GM23248 (cell line): ENCODE measurements at places on chromosomes 2 and 18. TPM values are rescaled to one million over a fixed set of nuclear protein-coding genes. Genes with fewer than 3 reads are reported as not detected.
A peak's percentile ranks its signal among the peaks of the same experiment; 100 is the strongest.

DNA sequence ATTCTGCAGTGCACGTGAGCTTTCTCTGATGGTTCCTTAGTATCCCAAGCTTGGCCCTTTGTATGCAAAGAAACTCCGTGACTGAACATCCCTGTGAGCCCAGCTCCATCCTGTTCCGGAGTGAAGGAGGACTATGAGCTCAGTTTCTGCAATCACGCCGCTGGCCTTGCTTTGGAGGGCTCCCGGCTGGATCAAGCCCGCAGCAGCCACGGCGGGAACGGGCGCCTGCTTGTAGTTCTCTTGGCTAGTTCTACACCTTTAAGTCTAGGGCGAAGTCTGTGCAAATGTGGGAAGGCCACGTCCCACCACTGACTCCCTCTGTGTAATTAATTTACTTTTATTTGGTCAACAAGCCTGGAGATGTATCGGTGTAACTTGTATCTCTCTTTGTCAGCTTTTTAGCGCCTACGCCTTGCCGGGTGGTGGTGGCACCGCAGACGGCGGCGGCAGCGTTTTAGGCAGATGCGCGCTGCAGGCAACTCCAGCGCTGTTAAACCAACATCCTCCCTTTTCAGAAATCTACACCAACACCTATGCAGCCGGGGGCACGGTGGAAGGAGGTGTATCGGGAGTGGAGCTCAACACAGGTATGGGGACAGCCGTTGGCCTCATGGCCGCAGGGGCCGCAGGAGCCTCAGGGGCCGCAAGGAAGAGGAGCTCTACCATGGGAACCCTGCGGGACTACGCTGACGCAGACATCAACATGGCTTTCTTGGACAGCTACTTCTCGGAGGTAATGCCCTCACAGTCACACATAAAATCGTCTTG is 34.3 kb downstream of the DSG4 start:
- no peak for DNase-seq

The AQP12B gene
- not detected in 2 replicates for total RNA-seq

The ACVR1C gene
- under 0.01 and 0.32 TPM in 2 replicates for total RNA-seq

The COL5A2 gene
- total RNA-seq: 962 and 974 TPM in 2 replicates

The NTSR2 gene
- total RNA-seq: not detected in 2 replicates

DNA sequence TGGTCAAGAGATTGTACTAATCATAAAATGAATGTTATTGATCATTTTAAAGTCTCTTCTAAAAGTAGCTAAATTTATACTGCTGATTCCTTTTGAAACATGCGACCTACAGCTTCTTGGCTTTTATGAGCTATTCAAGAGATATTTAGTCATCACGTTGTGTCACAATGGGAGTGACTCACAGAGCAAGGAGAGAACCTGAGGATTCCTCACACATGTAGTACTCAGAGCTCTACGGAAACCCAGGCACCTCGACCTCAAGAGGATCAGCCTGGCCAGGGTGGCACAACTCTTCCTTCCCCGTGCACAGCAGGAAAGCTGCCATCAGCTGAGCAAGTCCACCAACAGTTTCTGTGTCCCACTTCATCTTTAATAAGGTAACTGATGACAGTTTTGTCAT is at the start of gene DHRS9:
TSS of gene DHRS9 (plus strand) at position 223 of the 400 bp plus-strand sequence. CDS start 12,019 bp downstream, outside the sequence.
- peak; percentile 74 for DNase-seq

The SALL3 gene
- not detected in 2 replicates for total RNA-seq

The NETO1 gene
- not detected in 2 replicates for total RNA-seq

DNA sequence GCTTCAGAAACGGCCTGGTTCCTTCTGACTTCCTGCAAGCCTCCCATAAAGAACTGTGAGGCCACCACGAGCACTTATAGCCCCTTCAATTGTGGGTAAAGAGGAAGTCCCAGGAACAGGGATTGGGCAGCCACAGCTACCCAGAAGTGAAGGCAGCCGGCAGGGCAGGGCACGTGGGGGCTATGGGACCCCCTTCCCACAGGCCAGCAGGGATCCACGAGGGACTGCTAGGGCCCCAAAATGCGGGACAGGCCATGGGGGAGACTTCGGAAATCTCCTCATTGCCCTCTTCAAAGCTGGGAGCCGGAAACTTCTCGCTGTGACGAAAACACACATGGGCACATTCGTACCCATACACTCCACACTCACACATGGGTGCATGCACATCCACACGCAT is 196.1 kb upstream of the SALL3 start:
- no peak for DNase-seq

DNA sequence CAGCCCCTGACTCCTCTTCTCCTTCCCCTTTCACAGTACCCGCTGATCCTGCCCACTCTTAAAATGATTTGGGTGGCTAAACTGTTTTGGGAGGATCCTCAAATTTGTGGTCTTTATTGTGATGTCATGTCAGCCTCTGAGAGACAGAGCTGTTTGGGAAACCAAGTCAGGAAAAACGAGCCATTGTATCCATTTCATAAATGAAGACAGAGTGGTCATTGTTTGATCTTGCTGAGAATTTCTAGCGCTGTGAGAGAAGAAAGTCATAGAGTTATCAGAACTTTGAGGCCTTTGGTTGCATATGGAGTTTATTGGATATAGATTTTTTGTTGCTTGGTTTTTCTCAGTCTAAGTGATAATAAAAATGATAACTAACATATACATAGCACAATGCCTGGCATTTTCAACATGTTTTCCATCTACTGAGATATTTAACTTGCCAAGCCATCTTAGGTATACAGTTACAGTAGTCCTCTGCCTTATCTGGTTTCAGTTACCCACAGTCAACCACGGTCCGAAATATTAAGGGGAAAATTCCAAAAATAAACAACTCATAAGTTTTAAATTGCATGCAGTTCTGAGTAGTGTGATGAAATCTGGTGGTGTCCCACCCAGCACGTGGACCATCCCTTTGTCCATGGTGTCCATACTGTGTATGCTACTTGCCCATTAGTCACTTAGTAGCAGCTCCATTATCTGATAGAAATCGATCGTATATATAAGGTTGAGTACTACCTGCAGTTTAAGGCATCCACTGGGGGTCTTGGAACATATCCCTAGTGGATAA is 105.0 kb upstream of the RASGRP3 start:
- DNase-seq: no peak

DNA sequence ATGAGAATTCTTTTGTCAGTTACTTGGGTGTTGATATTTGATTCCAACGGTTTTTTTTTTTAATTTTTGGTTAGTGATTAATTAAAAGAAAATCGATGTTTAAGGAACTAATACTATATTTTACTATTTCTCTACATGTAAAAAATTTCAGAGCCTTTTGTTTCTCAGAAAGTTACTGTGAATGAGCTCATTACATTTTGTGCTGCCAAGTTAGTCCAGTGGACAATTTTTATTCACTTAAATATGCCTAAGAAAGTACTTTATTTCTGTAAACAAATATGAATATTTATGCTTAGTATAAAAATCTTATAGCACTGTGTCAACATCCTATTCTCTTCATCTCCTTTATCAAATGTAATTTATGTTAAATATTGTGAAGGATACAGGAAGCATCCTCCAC is 309.3 kb downstream of the CTNNA2 start:
- no peak for DNase-seq

The CETN1 gene
- not detected in 2 replicates for total RNA-seq

GRCh38 chr2:223075301-223076270 is 23.6 kb downstream of the KCNE4 start:
- peak; percentile 67 for DNase-seq

DNA sequence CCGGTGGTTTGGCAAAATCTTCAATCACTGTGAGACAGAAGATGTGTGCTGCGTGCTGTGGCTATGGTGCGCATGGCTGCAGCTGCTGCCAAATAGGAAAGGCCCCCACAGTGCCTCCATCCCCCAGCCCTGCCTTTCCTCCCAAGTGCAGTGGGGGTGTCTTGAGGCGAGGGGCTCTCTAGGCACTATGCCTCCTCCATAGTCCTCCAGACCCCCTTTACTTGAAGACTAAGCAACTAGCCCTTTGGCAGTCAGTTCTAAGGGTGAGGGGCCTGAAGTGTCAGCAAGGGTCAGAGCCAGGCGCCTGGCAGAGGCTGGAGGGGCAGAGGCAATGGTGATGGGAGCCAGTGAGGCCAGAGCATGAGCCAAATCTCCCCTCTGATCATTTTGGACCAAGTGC is 13.6 kb upstream of the TMEM185B start:
- DNase-seq: no peak

The UGT1A3 gene
- total RNA-seq: not detected in 2 replicates

- no peak for DNase-seq
These were observed 780.8 kb upstream of the KLHL29 start for GRCh38 chr2:22604136-22604535.

The PROKR1 gene
- 0.11 TPM in 1 of 2 replicates, not detected in the other for total RNA-seq

DNA sequence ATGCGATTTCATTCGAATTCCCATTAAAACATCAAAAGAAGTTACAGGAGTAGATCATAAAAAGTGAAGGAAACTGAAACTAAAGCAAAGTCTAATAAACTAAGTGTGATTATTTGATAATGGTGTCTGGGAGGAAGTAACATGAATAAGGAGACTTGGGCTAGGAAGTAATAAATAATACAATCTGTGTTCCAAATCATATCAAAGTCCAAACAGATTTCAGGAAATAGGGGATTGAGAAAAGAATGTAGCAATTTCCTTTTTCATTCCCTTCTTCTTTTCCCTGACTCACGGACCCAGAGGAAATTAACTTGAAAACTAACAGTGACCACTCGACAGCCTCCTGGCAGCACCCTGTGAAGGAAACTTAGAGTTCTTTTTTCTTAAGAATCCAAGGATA is 758.4 kb upstream of the GCFC2 start:
- no peak for DNase-seq

The PIGN gene
- total RNA-seq: 22.3 and 27.2 TPM in 2 replicates

The MEX3C gene
- 44.5 and 50.7 TPM in 2 replicates for total RNA-seq

DNA sequence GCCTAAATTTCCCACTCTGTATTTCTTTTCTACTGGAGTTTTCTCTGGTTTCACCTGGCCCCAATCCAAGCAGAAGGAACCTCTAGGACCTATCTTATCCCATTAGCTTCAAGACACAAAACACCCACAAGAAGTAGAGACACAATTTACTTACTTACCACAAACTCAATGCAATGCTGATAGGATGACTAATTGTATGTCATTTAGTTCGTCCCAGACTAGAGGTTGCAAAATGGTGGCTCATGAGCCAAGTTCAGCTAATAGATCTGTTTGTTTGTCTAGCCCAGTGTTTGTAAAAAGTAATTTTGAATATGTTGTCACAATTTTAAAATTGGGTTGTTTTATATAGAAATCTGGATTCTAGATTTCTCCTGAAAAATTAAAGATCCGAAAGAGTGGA is 34.7 kb upstream of the ZSWIM2 start:
- DNase-seq: peak; percentile 13

DNA sequence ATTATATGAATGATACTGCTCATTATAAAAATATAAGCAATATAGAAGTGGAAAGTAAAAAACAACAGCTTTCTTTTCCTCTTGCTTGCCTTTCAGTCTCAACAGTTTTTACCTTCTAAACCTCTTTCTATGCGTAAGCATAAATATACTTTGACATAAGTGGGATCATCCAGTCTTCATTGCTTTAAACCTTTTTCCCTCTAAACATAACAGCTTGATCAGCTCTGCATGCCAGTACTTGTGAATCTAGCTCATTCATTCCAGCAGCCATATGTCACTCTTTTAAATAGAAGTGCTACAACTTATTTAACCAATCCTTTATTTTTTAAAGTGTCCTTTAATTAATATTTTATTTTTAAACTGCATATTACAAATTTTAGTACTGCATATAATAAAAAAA is 88.1 kb downstream of the TTC27 start:
- peak; percentile 23 for DNase-seq

GRCh38 chr2:28102455-28102874 is 211.9 kb downstream of the BABAM2 start:
- peak; percentile 80 for DNase-seq
